ENCODE measurements at places on chromosomes 7 and 10.

- no peak for DNase-seq
Observed at GRCh38 chr7:134567368-134567767, 18.5 kb downstream of the AKR1B15 start.

- peak; percentile 79 for DNase-seq
Observed at GRCh38 chr7:26061678-26062603, 90.1 kb upstream of the NFE2L3 start.

DNA sequence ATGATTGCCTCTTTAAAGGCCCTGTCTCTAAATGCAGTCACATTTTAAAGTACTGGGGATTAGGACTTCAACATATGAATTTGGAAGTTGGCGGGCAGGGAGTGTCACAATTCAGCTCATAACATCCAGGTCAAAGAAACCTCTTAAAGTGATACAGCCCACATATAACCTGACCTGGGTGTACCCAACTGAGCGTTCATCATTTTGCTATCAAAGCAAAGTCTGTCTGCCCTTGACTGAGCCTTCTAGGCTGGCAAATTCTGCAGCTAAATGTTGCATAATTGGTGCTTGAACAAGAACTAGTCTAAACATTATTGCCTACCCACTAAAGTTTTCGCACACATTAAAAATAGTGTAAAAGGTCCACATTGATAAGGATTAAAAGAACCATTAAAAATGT lies 3.7 kb downstream of the MSRB2 start:
- no peak for DNase-seq

DNA sequence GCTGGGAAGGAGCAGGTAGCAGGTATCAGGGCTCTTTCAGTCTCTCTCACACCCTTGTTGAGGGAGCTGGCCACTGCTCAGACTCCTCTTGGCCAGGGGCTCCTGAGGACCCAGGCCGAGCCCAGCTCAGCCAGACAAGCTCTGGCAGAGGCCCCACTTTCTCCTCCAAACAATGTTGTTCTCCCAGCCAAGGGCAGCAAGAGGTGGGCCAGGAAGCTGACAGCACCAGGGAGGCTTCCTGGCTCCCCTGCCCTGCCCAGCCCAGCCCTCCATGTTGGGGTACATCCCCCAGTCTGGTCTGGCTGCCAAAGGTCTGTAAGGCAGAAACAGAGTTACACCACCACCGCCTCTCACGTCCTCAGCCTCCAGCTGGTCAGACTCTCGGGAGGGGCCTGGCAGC lies 33.9 kb upstream of the COL13A1 start:
- no peak for DNase-seq

Data from NCI-H2227 treated with DMSO at 0.1 percent for 48 hours (cell line).